Adipose tissue (tissue), 3 donors: ENCODE measurements at places on chromosomes 12 and 14. TPM values are rescaled to one million over a fixed set of nuclear protein-coding genes. Genes with fewer than 3 reads are reported as not detected.

The GSG1 gene
- not detected for polyA plus RNA-seq

The HVCN1 gene
- polyA plus RNA-seq, result 4.7 TPM

The ARMH4 gene
- 0.61 TPM for polyA plus RNA-seq

The RPAP3 gene
- polyA plus RNA-seq, result 9.2 TPM

The CAPRIN2 gene
- polyA plus RNA-seq, result 9.6 TPM

The LRTM2 gene
- not detected for polyA plus RNA-seq

The KRT77 gene
- polyA plus RNA-seq, result not detected

The PLXNC1 gene
- 0.84 TPM for polyA plus RNA-seq

The RAD51AP1 gene
- polyA plus RNA-seq, result 1.1 TPM

The PPP1R1A gene
- polyA plus RNA-seq, result 309 TPM

The ADAMTS20 gene
- polyA plus RNA-seq, result not detected
